NCI-H1417 treated with DMSO at 0.1 percent for 48 hours (cell line): ENCODE measurements at places on chromosomes 13 and 19.
A peak's percentile ranks its signal among the peaks of the same experiment; 100 is the strongest.

- DNase-seq, result no peak
Measured at GRCh38 chr13:50912851-50913250, 3.3 kb downstream of the RNASEH2B start.

DNA sequence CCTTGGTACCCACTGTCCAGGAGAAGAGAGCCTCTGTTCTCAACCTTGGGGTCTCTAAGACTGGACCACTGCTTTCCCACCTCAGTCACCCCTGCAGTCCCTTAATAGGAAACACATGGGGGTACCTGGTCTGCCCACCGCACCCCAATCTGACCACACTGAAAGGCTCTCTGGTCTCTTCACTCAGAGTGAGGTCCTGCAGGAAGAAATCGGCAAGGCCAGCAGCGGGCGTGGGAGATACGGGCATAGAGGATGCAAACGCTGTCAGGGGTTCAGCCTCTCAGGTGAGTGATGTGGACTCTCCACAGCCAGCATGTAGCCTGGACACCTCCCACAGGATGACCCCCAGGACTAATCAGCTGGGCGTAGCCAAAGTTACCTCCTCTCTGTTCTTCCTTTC lies 3.5 kb downstream of the SIGLEC9 start:
- no peak for DNase-seq

DNA sequence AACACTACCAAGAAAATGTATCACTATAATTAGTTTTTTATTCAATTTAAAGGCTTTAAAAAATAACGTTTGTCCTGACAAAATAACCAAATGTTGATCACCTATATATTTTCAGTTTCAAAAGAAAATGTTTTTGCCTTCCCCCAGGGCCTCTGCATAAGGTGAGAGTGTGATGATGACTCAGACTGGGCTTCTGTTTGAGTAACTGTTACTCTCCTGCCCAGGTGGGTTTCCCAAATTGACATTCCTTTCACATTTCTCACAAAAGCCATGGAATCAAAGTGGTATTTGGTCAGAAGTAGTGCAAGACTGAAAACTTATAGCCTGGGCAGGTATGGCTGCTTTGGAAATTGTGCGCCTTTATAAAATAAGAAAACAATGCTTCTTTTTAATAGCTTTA lies 180.6 kb downstream of the COG6 start:
- DNase-seq, result no peak

GRCh38 chr13:112119192-112120030 lies 52.5 kb downstream of the SOX1 start:
- no peak for DNase-seq

DNA sequence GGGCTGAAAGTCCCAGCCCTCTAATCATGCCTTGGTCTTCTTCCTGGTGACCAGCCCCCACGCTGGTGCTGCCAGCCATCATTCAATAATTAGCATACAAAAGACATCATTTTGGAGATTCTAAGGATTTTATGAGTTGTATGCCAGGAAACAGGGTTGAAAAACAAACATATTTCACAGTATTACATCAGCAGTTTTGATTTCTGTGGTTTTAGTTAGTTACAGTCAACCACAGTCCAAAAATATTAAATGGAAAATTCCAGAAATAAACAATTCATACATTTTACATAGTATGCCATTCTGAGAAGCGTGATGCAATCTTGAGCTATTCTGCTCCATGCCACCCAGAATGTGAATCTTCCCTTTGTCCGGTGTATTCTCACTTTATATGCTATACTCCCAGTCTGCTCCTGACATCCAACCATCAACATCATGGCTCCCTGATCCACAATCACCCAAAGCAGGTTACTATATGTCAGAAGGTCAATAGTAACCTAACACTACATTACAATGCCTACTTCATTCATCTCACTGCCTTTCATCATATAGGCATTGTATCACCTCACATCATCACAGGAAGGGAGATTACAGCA lies 49.2 kb downstream of the STOML3 start:
- no peak for DNase-seq

- peak; percentile 61 for DNase-seq
Measured at GRCh38 chr19:50358483-50359327, 6.7 kb downstream of the NAPSA start.

DNA sequence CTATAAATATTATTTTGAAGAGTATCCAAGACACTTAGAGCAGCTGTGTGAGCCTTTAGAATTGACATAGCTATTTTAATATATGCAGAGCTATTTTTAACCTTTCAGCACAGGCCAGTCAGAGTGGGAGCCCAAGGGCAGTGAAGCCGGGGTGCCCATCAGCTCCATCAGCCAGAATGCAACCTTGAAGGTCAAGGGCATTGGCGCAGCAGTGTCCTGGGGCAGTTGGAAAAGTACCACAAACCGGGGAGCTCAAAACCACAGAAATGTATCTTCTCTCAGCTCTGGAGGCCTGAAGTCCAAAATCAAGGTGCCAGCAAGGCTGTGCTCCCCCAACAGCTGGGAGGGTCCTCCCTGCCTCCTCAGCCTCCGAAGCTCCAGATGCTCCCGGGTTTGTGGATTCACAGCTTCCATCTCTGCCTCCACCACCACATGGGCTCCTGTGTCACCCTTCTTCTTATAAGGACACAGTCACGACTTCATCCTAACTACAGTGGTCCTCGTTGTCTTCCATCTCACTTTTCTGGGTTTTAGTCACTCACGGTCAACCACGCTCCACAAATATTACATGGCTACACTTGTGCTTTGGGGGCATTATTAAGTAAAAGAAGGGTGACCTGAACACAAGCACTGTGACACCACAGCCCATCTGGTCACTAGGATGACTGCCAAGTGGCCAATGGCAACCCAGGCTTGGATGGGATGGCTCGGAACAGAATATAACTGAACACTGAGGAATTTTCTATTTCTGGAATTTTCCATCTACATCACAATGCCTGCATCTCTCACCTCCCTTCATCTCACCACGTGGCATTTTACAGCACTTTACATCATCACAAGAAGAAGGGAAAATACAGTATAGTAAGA lies 15.9 kb upstream of the GAS6 start:
- DNase-seq, result no peak

- DNase-seq, result no peak
Measured at GRCh38 chr13:39656325-39656677, 839 bp downstream of the COG6 start.

- no peak for DNase-seq
Measured at GRCh38 chr19:5635427-5635826, 12.5 kb downstream of the SAFB start.

DNA sequence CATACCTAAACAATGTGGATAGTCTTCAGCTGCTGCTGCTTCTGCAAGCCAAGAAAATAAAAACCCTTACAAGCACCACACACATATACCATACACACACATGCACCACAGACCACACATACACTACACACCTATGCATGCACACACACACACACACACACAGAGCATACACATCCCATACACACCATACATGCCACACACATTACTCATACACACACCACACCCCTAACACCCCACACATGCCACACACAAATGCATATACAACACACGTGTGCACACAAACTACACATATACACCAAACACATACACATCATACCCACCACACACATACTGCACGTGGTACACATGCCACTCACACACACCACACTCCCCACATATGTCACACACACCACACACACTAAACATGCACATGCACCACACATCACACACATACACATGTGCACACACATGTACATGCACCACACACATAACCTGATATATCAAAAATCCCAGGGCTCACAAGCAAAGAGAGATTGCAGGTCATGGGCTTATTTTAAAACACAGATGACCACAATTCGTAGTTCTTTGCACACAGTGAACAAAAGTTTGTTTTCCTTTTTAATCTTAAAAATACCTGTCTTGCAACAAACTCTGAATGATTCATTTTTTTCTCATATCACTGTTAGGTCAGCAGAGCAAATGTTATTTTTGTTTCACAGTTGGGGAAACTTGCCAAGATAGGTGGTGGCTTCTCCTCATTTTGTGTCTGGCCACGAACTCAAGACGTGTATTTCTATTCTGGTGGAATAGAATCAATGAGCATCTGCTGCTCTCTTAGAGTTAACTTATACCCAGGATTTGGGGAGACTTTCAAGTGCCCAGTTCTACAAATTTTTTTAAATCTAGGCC lies 456.6 kb downstream of the FGF9 start:
- DNase-seq, result no peak

DNA sequence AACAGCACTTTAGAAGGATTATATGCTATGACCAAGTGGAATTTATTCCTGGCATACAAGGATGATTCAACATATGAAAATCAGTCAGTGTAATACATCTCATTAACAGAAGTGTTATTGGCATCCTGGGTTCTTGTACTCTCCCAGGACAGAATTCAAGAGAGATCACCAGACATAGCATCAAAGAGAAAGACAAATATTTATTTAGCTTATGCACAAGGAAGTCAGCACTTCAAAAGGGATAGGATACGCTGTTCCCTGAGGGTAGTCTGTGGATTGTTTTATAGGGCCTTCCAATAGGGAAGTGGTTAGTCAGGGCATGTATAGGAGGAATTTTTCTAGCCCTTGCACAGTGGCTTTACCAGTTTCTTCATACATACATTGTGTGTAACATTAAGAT lies 1238.0 kb downstream of the PCDH17 start:
- no peak for DNase-seq

DNA sequence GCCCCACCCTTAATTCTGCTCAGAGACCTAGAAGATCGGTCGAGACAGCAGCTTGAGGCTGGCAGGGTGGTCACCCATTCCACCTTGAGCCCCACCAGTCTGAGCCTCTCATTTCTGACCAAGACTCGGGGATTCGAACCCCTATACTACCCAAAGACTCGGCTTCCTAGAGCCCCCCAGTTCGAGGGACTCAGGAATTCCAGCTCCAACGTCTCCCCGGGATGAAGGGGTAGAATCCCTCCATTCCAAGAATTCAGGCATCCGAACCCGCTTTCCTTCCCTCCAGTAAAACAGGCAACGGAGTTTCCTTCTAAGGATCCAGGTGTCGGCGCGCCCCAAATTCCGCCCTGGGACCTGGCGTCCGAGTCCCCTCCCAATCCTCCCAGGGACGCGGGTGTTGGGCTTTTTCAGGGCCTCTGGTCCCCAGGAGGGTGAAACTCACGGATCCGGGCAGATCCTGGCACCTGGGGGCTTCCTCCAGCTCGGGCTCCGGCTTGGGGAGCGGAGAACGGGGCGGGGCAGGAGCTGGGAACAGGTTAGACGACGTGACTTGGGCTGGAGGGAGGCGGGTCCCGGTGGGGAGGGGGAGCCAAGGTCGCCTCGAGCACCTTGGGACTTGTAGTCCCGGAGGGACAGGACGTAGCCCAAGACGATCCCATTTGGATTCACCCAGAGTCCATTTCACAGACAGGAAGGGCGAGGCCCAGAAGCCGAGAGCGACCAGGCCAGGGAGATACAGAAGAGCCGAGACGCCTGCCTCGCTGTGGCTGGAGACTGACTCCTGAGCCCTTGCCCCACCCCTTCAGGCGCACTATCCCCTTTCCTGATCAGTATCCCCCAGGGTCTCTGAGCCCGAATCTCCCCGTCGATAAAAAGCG lies at the start of gene PPP1R13L:
PPP1R13L (minus strand) TSS at position 513 of the 878 bp plus-strand sequence. CDS start 6,751 bp downstream, outside the sequence.
- peak; percentile 50 for DNase-seq

DNA sequence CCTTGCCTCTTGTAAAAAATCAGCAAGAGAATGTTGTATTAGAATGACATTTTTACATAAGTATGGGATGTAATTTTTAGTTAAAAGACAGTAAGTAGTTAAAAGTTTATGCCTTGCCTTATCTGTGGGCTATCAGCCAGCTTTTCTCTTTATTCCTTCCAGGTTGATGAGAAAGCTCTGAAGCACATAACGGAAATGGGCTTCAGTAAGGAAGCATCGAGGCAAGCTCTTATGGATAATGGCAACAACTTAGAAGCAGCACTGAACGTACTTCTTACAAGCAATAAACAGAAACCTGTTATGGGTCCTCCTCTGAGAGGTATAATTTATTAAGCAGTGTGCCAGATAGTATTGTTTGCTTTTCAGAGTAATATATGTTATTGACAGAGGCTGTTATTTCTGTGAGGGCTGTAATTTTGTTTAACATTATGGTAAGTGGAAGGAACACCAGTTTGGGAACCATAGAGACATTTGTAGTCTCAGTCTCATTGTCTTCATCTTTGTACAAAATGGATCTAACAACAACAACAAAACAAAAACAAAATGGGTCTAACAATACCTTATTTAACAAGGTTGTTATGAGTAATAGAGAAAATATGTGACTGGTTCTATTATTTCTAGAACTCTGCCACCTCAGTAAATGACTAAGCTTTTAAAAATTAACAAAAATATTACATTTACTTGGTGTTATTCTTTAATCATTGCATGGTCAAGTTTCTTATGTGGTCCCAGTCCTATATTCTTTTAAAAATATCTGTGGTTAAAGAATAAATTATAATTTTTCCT lies 112.8 kb downstream of the TDRD3 start:
- DNase-seq, result no peak

GRCh38 chr19:5947435-5947834 lies 30.5 kb downstream of the RANBP3 start:
- DNase-seq, result no peak

DNA sequence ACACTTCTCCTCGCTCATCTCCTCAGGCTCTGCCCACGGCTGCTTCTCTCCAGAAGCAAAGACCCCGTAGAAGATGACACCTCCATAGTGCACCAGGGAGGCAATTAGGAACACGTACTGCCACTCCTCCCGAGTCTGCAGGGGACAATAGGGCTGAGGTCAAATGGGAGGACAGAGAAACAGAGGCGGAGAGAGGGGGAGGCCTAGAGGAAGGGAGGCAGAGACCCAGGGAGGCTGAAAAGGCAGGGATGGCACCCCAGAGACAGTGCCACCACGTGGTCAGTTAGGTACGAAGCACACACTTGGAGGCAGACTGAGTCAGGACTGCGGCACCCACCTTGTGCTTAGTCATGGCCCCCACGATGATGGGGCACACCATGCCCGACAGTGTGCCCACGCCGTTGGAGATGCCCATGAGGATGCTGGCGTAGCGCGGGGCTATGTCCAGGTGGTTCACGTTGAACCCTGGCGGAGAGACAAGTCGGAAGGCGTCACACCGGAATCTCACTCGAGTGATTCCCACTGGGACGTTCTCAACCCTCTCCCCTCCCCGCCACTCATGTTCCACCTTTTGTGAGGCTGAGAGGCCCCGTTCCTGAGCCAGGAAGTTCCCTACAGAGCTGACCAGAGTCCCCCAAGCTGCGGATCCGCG lies 5.6 kb downstream of the GFY start:
- no peak for DNase-seq

GRCh38 chr13:42380420-42381164 lies 108.6 kb downstream of the AKAP11 start:
- no peak for DNase-seq

GRCh38 chr19:48444129-48444935 lies 1.5 kb upstream of the GRWD1 start:
- DNase-seq, result no peak

GRCh38 chr19:6774821-6775707 lies 2.6 kb downstream of the VAV1 start:
- no peak for DNase-seq
